ENCODE measurements at places on chromosomes 3 and 15.

DNA sequence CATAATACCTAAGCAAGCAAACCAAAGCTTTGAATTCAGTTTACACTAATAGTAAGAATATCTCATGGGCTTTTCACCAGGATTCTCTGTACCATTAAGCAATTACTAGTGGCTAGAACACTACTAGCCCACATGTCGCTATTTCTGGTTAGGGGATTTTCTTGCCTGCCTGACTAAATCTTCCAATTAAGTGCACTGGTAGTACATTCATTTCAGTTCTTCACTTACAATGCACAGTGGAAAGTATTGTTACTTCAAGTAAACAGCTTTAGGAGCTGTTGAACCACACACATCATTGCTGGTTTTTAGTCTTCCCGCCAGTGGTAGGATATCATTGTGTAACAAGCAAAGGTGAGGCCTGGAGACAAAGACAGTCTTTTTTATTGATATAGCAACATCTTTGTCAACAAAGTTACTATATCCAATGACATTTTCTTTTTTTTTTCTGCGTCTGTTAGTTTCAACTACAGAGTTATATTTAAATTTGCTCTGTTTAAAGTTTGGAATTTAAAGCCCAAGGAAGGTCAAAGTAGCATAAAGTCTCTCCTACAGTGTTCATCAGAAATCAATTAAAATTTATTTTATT is 826.8 kb upstream of the NR2F2 start:
- DNase-seq: no peak

- no peak for DNase-seq
Measured at GRCh38 chr3:142022381-142022780, 127.0 kb downstream of the TFDP2 start.

- no peak for DNase-seq
Measured at GRCh38 chr3:194757647-194758061, 72.0 kb downstream of the FAM43A start.

DNA sequence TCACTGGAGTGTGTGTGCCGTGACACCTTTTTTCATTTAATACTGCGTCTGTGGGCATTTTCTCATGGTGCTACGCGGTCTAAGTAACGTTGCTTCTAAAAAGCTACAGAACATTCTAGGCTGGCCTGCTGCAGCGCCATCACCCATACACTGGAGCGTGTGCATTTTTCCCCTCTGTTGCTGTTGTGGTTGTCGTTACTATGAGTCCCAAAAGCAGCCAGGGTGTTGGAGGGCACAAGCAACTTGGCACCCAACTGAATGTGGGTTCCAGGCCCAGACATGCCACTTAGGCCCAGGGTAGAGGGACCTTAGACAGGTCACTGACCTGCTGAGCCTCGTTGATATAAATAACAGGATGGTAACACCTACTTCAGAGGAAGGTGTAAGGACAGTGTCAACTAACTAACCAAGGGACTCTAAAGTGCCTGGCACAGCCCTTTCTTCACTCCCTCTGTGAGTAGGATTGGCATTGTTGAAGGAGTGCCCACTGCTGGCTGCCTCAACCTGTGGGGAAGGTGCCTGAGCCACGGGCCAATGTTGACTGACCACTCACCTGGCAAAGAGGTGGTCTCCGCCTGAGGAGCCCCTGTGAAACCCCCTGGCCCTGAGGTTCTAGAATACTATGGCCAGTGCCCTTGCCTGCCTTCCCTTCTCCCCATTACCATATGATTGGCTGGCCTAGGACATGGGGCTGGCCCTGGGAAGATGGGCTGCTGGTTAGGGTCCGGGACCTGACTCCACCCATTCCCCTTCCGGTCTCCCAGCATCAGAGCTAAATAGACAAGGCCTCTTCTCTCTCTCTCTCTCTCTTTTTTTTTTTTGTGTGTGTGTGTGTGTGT is 3.5 kb downstream of the CSK start:
- DNase-seq: no peak

DNA sequence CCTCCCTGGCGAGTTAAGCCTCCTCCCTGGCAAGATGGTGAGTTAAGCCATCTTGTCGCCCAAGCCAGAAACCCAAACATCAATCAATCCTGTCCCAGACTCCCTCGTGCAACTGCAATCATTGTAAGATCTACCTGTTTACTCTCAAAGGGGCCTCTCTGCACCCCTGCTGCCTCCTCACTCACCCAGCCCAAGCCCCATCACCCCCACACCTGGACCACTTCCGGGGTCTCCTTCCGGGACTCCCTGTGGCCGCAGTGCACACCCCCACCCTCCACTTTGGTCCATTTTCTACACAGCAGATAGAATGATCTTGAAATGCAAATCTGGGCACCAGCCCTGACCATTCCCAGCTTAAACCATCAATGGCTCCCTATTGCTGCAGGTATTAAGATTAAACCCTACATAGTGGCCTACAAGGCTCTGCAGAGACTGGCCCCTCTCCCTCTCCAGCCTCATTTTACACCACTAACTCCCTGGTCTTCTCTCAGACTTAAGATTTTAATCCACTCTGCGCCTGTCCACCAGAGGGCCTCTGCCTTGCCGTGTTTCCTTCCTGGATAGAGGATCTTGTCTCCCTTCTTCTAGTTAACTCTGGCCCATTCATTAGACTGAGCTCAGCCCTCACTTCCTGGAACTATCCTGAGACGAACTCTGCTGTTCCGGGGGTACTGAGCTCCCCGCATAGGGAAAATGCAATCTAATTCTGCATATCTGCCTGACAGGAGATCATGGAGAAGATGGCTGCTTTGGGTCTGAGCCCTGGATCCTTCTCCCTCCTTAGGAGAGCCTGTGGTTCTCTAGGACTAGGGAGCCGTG is 41.9 kb upstream of the SLC6A1 start:
- DNase-seq: no peak

GRCh38 chr3:184239221-184239620 is 9.5 kb downstream of the ALG3 start:
- no peak for DNase-seq

GRCh38 chr3:124117486-124117885 is 125.6 kb upstream of the ROPN1 start:
- DNase-seq: no peak

DNA sequence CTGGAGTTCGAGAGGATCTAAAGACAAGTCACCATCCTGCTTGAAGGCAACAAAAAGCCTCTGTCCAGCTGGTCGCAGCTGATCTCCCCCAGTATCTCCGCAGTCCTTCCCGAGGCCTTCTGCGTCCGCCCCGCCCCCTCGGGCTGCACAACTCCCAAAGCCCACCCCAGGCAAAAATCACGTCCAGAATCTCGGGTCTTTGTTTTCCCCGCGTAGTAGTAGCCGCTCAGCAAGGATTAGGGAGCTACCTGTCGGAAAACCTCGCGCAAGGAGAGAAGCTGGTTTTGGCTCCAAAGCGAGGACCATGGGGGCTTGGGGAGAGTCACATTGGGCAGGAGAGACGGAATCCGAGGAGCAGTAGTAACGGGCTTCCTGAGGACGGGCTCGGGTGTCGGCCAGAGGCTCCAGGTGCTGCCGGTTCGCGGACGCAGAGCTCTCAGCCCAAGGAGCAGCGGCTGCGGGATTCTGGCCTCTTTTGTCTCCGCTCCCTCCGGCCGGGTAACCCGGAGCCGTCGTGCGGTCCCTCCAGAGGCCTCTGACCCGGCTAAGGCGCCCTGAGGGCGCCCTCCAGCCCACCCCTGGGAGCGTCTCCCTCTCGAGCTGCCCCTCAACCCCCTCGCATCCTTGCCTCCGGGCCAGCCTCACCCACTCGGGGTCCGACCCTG is 401 bp downstream of the ZSCAN29 start:
- DNase-seq: no peak

DNA sequence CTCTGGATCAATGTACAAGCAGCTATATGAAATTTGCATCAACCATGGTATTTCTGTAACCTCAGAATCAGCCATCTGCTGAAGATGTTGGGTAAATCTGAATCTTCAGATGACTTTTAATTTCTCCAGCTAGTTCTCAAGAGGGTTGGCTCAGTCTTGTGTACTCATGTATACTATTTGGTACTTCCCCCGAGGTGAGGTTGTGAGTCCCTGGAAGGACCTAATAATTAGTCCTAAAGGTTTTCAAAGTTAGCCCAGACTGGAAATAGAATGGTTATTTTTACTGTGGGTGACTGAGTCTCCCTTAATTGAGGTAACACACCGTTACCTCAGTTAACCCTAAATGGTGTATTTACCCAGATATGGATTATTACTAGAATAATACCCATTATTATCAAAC is 104.3 kb upstream of the THSD4 start:
- no peak for DNase-seq

- DNase-seq: no peak
Measured at GRCh38 chr15:74787251-74788041, 5.6 kb downstream of the CSK start.

DNA sequence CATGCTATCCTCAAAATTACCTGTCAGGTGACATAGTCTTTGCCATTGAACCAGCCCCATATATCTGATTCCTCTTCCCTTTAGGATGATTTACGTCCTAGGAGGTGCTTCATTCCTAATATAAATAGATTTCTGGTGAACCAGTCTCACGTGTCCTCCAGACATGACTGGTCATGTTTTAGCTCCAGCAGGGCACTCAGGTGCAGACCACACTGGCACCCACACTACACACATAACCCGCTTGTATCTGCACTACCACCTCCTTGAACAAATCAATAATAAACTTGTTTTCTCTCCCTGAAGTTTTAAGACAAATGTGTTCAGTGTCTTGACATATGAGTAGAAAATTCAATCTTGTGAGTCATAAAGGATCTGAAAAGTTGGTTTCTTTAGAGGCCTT is 155.5 kb downstream of the GOLIM4 start:
- DNase-seq: no peak

- no peak for DNase-seq
Measured at GRCh38 chr3:58994746-58995330, 55.0 kb downstream of the CFAP20DC start.

- DNase-seq: no peak
Measured at GRCh38 chr3:113626503-113627371, 69.7 kb downstream of the USF3 start.

DNA sequence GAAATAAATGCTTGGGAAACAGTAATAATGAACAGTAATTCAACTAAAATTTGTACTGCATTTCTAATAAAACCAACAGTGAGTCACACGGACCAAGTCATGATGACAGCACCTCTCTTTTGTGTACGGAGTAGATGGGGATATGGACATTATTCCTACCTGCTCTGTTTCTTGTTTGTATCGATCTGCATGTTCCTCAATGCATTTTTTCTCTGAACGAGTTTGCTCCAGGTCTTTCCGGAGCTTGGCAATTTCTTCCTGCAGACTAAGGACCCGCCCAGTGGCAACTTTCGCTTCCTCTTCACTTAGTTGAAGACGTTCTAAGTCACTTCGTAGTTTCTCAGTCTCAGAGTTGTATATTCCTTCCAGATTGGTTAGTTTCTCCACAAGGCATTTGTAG is 74.4 kb upstream of the MYO5C start:
- no peak for DNase-seq

DNA sequence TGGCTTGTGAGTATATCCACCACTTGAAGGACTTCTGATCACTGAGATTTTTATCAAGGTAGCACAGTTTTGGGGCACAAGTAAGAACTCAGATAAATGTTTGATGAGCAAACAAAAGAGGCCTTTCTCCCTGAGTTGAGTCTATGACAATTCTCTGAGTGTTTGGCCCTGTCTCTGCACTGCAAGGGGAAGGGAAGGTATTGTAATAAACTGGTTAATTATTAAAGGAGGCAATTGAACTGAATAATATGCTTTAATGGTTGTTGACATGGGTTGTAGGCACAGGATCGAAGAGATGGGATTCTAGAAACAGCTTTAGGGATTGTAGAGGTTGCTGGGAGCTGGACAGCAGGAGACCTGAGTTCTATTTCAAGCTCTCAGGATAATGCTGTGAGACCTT is 95.0 kb upstream of the MRPL3 start:
- DNase-seq: no peak
